Amniotic epithelial cell (primary cell): ENCODE measurements at places on chromosomes 16 and 17.

GRCh38 chr16:56532714-56533113, 12.9 kb upstream of the BBS2 start:
- DNase-seq = no peak

DNA sequence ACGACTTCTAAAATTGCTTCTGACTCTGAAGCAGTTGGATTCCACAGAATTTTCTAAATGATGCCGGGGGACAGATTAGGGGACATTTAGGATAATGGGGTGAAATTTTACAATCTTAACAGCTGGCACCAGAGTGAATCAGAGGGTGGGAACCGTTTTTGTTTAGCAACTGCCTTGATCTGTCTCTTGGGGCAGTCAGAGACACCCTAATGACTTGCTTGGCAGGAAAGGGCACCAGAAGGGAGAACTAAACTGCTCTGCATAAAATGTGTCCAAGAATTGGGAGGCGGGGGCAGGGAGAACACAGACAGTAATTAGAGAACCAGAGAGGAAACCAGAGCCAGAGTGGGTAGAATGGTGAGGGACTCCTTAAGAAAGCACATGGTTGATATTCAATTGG, 6.1 kb upstream of the ABCC12 start:
- no peak for DNase-seq

DNA sequence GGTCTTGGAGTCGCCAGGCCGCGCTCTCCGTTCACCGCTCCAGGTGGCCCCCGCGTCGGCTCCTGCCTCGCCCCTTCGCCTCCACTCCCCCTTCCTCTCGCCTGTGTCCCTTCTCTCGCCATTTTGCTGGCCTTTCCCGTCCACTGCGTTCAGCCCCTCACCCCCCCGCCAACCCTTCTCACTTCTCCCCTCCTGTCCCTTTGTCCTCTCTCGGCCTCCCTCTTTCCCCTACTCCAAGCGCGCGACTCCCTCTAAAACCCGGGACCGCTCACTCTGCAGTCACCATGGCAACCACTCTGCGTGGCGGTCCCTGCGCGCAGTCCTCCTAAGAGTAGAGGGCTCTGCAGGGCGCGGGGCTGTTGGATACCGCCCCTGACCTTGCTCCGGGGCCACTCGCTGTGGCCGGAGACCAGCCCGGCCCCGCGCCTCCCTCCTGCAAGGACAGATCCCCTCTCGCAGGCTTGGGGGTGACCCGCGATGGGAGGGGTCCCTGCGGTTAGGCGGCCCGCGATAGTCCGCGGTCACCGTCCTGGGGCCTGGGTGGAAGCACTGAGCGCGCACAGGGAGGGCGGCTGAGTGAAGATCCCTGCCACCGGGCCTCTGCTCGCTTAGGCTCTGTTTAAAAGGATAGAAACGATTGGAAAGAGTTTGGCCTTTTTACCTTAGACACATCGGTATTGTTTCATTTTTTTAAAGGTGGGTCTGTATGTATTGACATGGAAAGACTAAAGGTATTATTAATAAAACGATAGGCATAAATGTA, 454 bp downstream of the CCDC40 start:
- peak; percentile 7 for DNase-seq

- DNase-seq = no peak
Observed at GRCh38 chr16:20782470-20782869, 18.7 kb downstream of the ACSM3 start.

DNA sequence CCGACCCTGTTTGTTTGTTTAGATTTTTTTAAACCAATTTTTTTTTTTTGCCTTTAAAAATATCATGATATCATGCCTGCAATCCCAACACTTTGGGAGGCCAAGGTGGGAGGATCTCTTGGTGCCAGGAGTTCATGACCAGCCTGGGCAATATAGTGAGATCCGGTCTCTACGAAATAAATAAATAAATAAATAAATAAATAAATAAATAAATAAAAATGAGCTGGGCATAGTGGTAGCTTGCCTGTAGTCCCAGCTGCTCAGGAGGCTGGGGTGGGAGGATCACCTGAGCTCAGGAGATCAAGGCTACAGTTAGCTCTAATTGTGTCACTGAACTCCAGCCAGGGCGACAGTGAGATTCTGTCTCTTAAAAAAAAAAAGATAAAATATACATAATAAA, 8.1 kb upstream of the IGF2BP1 start:
- DNase-seq = no peak
